Activated CD4-positive, alpha-beta T cell treated with anti-CD3 and anti-CD28 coated beads, Interleukin-2, amount 10 ng/mL, durations not matched to agents 7 days and 5 days (primary cell): ENCODE measurements at places on chromosomes 12 and 14.
A peak's percentile ranks its signal among the peaks of the same experiment; 100 is the strongest.

GRCh38 chr12:47870175-47870781 is 34.5 kb downstream of the VDR start:
- no peak for DNase-seq

DNA sequence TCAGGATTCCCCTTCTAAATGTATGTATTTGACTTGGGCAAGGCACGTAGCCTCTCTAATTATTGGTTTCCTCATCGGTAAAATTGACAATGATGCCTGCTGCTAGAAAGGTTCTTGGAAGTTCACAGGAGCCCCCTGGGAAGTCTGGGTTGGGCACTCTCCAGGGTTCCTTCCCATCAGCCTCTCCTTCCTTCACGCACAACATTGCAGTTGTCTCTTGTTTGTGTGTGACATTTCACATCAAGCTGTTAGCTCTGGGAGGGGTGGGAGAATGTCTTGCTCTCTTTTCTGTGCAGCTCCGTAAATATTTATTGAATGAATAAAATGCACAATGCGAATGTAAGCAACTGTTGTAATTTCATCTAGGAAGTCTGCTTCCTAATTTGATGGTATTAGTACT is 153.2 kb upstream of the PRICKLE1 start:
- no peak for DNase-seq

DNA sequence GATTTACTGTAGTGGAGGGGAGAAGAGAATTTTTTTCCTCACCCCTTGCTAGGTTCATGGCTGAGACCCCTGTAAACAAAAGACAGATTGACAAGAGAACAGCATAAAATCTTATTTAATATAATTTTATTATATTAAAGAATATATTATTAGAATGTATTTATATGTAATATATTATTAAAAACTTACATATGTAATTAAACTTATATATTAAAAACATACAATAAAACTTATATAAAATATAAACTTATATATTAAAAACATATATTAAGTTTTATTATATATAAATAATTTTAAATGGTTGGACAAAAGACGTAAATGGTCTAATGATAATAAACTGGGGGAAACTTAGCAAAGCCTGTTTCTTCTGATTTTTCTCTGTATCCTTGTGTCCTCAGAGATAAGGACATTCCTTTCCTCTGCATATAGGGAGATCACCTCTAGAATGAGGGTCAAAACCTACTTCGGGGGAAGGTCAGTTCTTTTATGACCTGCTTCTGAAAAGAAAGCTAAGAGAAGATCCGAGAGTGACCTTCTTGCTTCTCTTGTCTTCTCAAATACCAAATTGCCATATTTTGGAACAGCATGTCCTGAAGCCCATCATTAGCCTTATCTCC is 8.9 kb upstream of the PPM1H start:
- no peak for DNase-seq

DNA sequence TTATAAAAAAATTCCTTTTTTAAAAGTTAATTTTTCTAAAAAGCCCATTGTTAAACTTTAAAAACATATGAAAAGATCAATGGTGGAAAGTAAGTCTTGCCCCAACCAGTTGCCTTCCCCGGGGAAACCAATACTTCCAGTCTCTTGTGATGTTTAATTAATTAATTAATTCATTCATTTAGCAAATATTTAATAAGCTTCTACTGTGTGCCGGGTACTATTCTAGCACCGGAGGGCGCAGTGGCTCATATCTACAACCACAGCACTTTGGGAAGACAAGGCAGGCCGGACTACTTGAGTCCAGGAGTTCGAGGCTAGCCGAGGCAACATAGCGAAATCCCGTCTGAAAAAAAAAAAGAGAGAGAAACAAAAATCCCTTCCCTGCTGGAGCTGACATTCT is 87.4 kb downstream of the HECTD4 start:
- DNase-seq, result no peak

DNA sequence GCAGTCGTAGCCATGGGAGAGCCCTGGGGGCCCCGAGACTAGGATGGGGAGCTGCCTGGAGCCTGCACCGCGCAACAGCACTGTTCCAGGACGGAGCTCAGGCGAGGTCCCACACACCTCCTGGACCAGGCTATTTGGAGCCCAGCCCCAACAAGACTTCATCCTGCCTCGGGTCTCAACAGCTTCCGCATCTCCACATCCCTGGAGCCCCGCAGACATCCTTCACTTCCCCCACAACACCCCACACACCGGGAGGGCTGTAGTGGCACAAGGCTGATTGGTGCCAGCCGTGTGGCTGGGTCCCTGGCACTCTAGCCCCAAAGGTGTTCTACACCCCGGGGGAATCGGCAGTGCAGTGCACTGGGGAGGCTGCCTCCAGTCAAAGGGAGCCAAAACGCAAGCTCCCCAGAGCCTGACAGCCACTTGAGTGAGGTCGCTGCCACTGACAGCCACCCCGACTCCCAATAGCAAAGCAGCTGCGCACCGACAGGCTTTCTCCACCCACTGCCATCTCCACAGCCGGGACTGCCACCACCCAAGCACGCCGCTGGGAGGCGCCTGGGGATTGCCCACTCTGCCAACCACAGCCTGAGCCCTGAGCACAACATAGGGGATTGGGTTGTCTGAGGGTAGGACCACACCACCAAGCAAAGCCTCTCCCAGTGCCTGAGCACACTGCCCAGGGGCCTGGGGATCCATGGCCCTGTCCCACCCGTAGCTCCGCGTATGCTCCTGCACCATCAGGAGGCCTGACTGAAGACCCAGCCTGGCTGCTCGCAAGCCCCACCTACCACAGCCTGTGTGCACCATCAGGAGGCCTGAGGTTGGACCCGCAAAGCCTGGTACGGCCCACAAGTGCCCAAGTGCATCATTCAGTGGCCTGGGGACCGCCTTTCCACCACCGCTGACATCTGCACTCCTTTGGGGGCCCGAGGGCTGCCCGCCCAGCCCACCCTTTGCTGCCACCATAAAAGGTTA is 13.2 kb upstream of the KLRF1 start:
- DNase-seq, result peak; percentile 95

- no peak for DNase-seq
These were observed 30.6 kb upstream of the MSI1 start for GRCh38 chr12:120399531-120399930.

DNA sequence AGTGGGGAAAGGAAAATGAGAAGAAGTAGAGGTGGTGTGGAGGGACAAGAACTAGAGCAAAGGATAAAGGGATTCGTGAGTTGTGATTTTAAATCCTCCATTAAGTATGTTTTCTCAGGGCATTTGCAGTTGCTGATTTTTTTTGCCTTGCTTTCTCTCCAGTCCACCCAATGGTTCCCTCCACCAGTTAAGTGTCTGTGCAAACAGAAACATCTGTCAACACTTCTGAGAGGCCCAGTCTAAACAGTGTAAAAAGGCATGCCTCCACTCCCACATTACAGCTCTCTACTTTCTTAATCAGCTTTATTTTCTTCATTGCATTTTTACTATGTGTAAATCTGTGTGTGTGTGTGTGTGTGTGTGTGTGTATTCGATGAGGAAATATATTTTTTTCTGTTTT is 141.2 kb downstream of the PPFIA2 start:
- no peak for DNase-seq

- no peak for DNase-seq
These were observed 23.4 kb upstream of the MAP3K9 start for GRCh38 chr14:70832561-70833305.

- no peak for DNase-seq
These were observed 74.6 kb downstream of the GLRX5 start for GRCh38 chr14:95609398-95609990.

DNA sequence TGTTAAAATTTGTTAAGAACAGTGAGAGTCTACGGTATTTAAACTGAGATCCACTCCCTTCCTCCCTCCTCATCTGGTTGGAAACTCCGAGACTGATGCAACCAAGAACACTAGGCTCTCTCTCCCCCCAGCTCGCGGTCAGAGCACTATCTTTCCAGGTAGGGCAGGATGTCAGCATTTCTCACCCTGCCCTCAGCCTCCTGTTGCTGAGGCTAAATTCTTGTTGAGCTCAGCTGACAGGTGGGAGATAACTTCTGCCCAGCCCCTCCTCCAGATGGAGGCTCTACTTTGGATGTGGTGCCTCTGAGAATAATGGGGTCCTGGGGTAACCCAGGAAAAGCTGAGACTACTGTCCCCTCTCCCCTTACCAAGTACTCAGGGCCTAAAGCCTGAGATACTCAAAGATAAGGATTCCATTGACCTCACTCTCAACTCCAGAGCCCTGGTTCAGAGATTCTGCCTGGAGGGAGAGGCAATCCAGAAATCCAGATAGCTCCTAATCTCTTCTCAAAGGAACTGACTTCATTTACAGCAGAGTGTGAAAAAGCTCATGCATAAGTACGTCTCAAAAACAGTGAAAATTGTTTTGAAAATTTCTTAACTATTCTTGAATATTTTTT is 110.1 kb downstream of the EML5 start:
- no peak for DNase-seq

GRCh38 chr14:50095895-50096294 is 20.5 kb downstream of the VCPKMT start:
- DNase-seq, result peak; percentile 37

- DNase-seq, result no peak
These were observed 80.7 kb downstream of the GRIN2B start for GRCh38 chr12:13900718-13901117.

DNA sequence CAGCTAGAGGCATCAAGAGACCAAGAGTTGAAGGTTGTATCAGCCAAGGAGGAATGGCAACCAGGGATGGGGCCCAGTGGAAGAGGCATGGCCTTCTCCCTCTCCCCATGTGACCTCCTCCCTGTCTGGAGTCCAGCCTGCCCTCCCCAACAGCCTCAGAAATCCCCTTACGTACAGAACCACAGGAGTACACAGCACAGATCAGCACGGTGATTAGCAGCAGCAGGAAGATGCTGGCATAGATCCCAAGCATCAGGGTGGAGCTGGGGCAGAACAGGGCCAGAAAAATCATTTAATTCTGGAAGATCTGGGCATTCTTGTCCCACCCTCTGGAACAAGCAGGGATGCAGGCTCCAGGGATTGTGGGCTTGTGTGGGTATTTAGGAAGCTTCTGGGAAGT is 14.4 kb downstream of the ADCY6 start:
- DNase-seq, result no peak

DNA sequence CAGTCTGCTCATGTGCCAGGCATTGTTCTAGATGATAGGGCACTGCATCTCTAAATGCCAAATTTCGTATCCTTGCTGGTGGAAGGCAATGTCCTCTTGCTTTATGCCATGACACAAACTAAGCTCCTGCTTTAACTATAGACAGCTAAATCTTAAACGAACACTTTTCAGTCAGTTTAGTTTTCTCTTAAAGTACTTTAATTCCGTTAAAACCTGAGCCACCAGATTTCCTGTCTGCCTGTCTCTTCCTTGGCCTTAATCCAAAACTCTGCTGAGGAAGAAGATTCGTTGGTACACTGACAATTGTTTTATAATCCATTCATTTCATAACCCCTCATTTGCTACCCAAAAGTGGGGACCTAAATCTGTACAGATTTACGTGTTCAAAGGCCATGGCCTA is 194.4 kb upstream of the BCL2L14 start:
- DNase-seq, result no peak

GRCh38 chr12:3526776-3527175 is 35.8 kb downstream of the PRMT8 start:
- DNase-seq, result no peak

DNA sequence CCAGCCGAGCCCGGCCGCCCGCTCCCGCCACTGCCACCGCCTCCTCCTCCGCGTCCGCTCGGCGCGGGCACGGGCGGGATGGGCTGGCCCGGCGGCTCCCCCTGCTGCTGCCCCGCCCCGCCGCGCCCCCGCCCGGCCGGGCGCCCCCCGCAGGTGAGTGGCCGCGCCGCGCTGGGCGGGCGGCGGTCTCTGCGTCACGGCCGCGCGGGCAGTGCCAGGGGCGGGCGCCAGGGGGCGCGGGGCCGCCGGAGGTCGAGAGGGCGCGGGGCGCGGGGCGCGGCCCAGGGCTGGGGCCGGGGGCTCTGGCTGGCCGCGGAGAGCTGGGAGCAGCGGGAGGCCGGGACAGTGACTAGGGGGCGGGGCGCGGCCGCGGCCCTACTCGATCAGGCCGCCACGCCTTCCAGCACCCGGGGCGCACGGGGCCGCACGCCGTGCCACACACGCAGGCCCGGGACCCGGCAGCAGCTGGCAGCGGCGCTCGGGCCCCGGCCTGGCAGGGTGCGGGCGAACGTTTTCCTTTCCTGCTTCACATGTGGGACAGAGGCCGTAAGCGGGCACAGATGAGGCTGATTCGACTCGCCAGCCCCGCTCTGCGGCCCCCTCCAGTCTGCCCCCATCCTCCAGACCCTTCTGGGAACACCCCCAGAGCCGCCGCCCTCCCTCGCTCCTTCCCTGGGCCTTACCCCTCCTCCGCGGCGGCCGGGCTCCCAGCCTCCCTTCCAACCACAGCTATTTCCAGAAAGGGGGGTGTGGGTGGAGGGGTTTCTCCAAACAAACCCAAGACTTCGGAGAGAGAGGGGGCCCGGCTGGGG is 2.4 kb upstream of the TNS2 start:
- peak; percentile 59 for DNase-seq

DNA sequence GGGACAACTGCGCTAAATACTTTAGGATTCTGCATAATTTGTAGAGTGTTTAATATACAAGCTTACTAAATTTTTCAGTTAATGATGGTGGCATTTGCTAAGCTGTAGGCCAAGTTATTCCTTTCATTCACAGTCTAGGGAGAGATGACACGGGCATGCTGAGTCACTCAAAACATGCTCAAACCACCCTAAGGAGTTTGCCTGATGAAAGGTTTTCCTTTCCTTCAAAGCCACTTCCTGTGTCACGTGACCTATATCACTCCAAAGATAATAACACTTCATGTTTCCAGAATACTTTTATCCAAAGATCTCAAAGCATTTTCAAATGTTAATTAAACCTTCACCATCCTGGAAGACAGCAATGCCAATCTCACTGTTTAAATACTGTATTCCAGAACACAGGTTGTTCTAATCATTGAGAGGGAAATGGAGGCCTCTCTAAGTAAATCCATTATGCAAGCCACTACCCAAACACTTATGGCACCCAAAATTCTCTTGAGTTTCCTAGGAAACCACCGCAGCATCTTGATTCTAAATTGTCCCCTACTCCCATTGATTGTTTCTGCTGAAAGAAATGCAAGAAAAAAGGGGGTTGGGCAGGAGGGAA is 207.0 kb upstream of the CDKN3 start:
- DNase-seq, result no peak

- DNase-seq, result peak; percentile 73
These were observed 150.3 kb downstream of the TGFB3 start for GRCh38 chr14:75831455-75831854.

DNA sequence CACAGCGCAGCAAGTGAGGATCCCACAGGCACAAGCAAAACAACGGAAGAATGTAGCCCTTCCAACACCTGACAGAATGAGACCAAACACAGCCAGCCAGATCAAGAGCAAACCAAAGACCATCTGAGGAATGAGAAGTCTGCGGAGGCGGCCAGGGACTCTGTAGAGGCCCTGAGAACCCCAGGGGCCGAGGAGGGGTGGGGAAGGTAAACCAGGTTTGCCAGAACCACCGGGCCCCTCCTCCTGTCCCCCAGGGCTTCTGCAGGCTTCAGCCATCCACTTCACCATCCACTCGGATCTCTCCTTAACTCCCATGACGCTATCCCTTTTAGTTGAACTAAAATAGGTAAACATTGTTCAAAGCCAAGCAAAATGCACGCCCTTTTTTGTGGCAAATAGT is 37.4 kb downstream of the ZCRB1 start:
- no peak for DNase-seq

GRCh38 chr12:125871811-125872594 is 806.8 kb downstream of the AACS start:
- no peak for DNase-seq
